ENCODE measurements at places on chromosomes 2 and 18.
A peak's percentile ranks its signal among the peaks of the same experiment; 100 is the strongest.

DNA sequence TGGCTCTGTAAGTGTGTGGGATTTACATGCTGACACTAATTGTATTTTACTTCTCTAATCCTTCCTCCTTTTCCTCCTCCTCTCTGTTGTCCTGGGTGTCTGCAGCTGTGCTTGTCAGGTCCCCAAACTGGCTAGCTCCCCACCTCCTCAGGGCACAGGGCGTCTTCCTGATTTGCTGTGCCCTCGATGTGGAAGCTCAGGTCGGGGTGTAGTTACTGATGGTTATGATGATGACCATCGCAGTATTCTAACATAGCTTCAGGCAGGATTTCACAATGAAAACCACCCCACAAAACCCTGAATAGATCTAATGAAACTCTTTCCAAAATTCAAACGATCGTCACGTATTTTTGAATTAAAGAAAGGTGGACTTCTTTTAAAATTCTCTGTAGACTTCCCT lies 428.4 kb downstream of the TGIF1 start:
- DNase-seq = no peak

DNA sequence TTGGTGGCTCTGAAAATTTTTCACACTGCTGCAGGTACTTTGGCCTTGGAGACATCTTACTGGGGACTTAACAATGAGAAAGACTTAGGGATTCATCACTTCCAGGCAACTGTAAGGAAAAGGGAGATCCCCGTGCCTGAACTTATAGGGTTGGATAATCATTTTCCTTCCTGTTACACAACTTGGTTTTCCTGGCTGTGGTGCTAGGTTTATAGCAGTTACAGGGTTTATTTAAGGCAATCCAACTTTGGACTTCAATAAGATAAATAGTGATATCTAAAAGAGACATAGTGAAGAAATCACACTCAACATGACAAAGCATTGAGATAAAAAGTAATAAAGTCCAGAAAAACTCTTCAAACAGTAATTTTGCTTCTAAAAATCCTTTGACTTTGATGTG lies 70.2 kb upstream of the RAPH1 start:
- no peak for DNase-seq

GRCh38 chr2:199404841-199405240 lies 52.9 kb downstream of the SATB2 start:
- no peak for DNase-seq

DNA sequence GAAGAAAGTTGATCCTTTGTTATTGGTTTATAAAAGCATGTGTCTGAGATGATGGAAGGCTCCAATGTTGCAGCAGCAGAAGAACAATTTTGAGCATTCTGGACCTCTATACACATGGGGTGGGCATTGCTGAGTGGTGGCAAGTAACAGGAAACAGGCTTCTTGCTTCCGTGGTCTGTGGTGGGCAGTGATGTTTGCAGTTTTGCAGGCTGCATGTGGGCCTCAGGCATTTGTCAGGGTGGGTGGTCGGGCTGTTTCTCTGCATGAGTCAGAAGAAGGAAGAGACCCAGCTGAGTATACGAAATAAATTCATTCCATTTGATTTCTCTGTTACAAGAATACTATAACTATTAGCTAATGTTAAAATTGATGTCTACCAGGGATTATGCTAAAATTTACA lies 239.5 kb upstream of the COL3A1 start:
- no peak for DNase-seq

- DNase-seq = no peak
Measured at GRCh38 chr2:134070281-134070741, 183.6 kb upstream of the MGAT5 start.

DNA sequence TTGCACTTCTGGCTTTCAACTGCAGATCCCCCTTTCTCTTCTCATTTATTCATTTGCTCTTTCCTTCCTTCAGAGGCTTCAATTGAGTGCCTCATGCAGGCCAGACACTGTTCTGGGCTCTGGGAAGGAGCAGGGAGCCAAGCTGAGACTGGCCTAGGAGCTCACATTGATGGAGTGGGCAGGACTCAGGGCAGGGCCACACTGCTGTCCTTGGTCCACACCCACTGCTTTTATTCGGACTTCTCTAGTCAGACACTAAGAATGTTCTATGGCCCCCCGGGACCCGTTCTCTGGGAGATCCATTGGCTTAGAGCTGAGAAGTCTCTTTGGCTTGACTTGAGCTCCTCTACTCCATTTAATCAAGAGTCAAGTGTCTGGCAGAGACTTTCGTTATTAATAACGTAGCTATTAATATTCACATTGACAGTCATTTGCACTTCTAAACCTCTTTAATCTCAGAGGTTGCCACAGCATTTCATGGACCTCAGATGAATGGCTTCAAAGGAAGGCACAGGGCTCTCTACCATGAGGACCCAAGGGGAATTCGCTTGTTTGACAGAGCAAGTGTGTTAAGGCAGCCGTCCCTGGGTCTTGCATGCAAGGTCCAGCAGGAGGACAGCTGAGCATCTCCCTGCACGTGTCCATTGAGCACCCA lies 20.1 kb downstream of the SH3RF3 start:
- DNase-seq = no peak

DNA sequence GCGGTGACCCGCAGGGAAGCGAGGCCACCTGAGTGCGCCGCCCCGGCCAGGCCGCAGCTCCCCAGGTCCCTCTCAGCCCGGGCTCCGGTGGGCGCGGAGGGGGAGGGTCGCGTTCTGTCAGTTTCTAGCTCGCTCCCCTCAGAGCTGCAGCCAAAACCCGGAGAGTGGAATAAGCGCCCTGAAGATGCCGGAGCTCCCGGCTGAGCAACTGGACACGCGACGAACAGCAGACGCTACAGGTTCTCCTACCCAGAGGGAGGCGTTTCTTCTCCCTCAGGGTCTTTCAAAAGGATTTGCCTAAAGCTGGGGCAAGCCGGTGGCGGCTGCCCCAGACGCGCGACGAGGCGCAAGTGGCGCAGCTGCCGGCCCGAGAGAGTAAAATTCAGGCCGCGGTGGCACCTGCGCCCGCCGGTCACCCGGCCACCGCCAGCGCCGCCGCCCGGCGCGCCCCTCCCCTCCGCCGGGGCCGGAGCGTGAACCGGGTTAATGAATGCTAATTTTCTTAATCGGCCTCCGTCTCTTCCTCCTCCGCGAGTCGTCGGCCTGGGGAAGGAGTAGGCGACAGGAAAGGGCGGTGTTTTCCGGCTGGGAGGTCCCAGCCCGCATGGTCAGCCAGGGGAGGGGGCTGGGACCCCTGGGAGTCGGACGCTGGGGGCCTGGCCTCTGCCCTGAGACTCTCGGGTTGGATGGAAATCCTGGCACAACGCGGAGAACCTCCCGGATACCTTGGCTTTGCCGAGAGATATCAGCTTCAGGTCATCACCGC lies 845 bp upstream of the CDC42EP3 start:
- peak; percentile 91 for DNase-seq

- DNase-seq = no peak
Measured at GRCh38 chr18:35982409-35983114, 10.1 kb downstream of the RMP24 start.

DNA sequence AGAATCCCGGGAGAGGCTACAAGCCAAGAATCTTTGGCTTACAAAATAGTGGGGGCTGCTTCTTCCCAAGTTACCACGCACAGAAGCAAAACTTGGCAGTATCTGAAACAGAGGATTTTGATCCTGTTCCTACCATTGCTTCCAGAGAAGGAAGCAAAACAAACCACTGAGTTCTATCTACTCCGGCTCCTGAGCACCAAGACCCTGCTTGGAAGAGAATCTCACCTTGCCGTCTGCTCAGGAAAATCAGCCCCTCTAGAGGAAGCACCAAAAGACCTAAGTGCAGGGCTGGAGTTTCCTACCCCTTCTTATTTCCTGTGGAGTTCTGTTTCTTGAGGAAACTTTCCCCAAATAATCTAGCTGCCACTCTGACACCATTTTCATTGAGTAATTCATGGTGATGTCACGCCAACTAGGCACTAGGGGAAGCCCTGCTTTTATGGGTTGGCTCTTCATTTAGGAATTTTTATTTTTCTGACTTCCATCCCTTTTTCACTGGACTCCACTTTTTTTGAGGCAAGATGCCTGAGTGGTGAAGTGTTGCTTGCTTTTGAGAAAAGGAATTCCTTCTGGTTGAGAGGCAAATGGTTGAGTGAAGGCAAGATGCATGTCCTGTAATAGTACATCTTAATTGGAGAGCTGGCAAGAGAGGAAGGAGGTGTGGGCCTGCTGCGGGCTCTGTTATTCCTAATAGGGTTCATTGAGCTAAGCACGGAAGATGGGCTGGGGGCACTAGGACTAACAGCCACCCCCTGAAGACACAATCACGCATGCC lies 36.8 kb upstream of the EML4 start:
- DNase-seq = no peak

DNA sequence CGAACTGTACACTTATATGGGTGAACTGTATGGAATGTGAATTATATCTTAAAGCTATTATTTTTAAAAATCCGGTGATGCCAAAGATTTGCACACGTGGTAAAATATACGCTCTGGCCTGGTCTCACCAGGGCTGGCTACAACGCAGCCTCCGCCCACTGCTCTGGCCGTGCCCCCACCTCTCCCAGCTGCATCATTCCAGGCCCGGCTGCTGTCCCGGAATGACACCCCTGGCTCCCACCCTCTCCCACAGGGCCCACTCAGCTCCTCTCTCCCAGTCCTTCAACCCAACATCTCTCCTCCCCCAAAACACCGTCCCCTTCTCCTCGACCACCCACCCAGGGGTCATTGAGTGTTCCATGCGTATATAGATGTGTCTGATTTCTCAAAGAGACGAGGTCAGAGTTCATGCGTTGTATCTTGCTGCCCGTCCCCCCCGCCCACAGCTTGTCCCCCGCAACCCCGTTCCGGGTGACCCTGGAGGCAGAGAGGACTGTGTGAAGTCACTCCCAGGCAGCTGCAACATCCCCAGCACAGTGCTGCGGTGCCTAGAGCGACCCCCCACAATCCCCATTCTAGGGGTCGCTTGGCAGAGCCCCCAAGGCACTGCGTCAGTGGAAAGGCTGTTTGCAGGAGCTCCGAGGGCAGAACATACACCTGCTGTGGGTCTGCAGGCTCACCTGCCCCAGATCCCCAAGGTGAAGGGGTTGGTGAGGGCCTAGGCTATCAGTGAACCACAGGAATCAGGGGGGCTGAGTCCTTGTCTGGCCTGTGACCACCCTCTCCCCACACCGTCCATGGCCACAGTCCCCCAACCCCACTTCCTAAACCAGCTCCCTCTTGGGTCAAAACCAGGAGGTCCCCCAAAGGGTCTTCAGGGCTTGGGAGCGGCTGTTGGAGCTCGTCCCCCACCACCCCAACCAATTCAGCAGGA lies 13.3 kb downstream of the DNMT3A start:
- DNase-seq = no peak

DNA sequence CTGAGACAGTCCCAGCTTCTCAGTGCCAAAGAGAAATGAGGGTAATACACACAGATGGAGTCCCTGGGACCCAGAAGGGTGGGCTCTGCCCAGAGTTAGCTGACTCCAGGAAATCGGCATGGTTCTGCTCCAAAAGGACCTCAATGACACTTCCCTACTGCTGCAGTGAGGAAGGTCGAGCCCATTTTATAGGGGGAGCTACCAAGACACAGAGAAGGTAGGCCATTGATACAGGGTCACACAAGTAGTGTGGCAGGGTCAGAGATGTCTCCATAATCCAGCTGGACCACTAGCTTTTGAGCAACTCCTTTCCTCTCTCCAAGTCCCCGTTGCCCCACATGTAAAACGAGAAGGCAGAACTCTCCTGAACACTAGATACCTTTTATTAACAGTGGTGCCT lies 276.9 kb downstream of the MYCN start:
- DNase-seq = no peak

- DNase-seq = no peak
Measured at GRCh38 chr18:47403949-47404348, 152.5 kb upstream of the SKOR2 start.

DNA sequence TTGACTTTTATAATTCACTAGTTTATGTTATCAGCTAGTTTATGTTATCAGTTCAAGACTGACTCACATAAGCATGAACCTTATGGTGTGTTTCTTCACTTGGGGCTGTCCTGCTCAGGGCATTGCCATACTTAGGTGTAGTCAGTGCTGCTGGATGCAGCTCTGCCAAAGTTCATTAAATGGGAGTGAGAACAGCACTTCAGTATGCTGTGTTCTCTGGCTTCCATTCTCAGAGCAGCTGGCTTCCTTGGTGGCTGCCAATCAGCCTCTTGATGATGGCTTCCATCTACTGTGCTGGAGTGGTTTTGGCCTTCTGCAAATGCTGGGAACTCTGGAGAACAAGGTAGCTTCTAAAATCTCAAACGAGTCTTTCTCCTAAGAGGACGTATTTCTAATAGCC lies 170.7 kb downstream of the TDRD15 start:
- DNase-seq = no peak

DNA sequence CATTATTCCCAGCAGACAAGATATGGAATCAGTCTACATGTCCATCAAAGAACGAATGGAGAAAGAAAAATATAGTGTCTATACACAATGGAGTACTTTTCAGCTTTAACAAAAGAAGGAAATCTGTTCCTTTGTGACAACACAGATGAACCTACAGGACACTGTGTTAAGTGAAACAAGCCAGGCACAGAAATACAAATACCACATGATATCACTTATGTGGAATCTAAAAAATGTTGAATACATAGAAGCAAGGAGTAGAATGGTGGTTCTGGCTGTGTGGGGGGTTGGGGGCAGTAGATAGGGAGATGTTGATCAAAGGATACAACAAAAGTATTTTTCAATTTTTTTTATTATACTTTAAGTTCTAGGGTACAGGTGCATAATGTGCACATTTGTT lies 347.7 kb upstream of the MAP2 start:
- DNase-seq = no peak

GRCh38 chr2:46328291-46328690 lies 31.1 kb downstream of the EPAS1 start:
- no peak for DNase-seq

GRCh38 chr18:34511435-34511834 lies 198.7 kb upstream of the DTNA start:
- no peak for DNase-seq

GRCh38 chr2:74618410-74619083 lies 29.6 kb downstream of the M1AP start:
- DNase-seq = no peak

DNA sequence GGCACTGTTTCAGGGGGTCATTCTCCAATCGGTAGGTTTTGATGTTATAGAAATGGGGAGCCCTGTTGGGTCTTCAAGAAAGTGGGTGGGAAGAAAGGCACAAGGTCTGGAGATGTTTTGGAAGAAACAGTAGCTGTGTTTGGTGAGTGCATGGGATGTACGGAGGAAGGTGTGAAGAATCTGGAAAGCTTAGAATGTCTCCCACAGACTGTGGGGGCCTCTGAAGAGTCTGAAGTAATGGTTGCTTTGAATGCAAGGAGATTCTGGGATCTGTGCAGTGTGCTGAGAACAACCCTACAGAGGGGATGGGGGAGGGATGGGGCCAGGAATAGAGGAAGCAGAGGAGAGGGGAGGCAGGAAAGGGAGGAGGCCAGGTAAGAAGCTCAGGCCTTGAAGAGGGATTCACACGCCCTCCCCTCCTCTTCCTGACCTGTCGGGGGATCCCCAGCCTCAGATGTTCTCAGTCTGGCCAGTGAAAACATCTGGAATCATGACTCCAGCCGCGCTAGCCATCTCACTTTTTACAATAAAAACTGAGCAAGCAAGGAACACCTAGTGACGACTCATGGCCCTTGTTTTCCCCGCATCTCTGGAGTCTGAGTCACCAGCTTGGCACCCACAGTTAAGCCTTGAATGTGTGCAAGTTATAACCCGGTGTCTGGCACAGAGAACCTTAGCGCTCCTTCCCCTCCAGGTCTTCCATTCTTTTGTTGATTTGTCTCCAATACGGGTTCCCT lies 74.2 kb downstream of the SH3BP4 start:
- no peak for DNase-seq
